ENCODE measurements at places on chromosomes 5 and 9.

DNA sequence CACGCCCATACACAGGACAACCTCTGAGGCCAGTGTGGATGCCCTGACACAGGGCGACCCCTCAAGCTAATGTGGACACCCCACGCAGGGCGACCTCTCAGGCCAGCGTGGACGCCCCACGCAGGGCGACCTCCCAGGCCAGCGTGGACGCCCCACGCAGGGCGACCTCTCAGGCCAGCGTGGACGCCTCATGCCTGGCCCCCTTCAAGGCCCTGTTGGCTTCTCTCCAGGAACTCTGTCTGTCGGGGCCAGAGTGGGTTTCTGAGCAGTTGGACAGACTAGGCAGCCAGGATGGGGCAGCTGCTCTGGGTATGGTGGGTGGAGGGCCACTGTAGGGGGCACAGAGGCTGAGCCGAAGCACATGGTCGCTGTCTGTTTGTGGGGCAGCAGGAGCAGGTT lies 47.4 kb downstream of the LMX1B start:
- no peak for DNase-seq

DNA sequence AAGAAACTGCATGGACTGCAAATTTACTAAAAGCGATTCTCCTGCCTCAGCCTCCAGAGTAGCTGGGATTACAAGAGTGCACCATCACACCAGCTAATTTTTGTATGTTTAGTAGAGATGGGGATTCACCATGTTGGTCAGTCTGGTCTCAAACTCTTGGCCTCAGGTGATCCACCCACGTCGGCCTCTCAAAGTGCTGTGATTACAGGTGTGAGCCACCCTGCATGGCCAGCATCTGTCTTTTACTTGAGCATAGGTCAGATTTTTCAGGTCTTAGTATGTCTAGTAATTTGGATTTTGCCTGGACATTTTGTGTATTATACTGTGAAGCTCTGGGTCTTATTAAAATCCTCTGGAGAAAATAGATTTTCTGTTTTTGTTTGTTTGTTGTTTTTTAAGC lies 277.8 kb upstream of the VLDLR start:
- DNase-seq, result no peak

GRCh38 chr9:13501018-13501417 lies 221.5 kb upstream of the MPDZ start:
- DNase-seq, result no peak

- DNase-seq, result no peak
These were observed 33.5 kb downstream of the SEMA4D start for GRCh38 chr9:89464300-89464901.

GRCh38 chr9:110252509-110253139 lies 3.7 kb downstream of the TXN start:
- DNase-seq, result no peak

GRCh38 chr5:125214080-125214479 lies 467.6 kb upstream of the ZNF608 start:
- no peak for DNase-seq

DNA sequence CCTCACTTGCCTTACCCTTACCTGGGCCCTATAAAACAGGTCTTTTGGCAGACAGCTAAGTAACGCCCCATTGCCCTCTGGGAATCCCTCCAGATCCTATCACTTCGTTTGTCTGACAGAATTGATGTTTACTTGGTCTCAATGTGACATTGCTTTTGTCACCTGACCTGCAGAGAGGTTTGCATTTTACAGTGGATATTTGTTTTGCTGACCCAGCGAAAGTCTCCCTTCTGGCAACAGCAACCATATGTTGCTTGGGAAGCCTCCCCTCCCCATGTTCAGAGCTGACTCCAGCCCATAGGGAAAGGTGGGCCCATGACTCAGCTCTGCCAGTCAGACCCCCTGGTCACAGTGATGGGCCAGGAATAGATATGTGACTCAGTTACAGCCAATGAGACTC lies 54.0 kb upstream of the LARP1 start:
- no peak for DNase-seq

- DNase-seq, result no peak
These were observed 84.4 kb upstream of the ITGA1 start for GRCh38 chr5:52703321-52703720.

GRCh38 chr5:38598994-38599617 lies 42.7 kb upstream of the LIFR start:
- no peak for DNase-seq

GRCh38 chr9:126157423-126157822 lies 169.2 kb upstream of the MVB12B start:
- DNase-seq, result no peak

- DNase-seq, result no peak
These were observed 247.2 kb downstream of the DENND1A start for GRCh38 chr9:123682746-123683145.

DNA sequence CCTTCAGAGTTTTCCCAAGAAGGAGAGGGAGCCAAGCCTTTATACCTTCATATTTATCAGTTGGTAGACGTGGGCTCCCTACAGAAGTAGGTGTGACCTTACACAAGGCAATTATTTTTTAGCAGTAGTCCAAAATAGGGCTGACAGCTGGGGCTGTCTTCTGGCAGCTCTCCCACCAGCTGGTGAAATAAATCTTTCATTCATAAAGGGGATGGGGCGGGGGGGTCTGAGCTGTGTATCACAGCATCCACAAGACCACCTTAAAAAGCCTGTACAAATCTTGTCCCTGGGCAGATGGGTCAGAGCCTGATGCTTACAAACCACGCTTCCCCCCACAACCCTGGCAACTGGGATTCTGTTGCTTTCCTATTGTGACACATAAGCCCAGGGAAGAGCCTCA lies 19.7 kb downstream of the CSF2 start:
- no peak for DNase-seq

Measured in CD4-positive, alpha-beta T cell treated with Interleukin-12 subunit alpha and Interleukin-12 subunit beta, for 1 hour (primary cell).